ENCODE measurements at places on chromosomes 4 and X. TPM values are rescaled to one million over a fixed set of nuclear protein-coding genes. Genes with fewer than 3 reads are reported as not detected.

Gene DAPP1
- polyA plus RNA-seq: 1.8 TPM

Gene GRID2
- 0.21 TPM for polyA plus RNA-seq

Gene HSFX3
- polyA plus RNA-seq: not detected

Gene ETDB
- polyA plus RNA-seq: not detected

Gene DUSP9
- not detected for polyA plus RNA-seq

Gene SLC49A3
- polyA plus RNA-seq: 3.4 TPM

Gene MTMR8
- 0.67 TPM for polyA plus RNA-seq

Gene ALAS2
- 4.3 TPM for polyA plus RNA-seq

DNA sequence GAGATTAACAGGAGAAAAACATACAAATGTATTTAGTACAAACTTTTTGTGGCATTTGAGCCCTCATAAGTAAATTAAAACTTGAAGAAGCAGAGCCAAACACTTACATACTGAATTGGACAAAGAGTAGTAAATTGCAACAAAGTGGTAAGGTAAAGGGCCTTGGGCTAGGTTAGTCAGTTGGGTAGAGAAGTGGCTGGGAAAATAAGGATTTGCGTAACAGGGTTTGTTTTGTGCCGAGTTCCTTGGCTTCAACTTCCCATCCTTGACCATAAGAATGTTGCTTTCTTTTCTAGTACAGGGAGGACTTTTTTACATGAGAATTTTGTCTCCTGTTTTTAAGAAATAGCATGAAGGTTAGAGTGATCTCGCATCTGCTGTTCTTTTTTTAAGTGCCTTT lies 33.3 kb upstream of the DSPP start:
- no peak for DNase-seq

GRCh38 chr4:128347930-128348660 lies 60.5 kb upstream of the PGRMC2 start:
- DNase-seq: no peak

- DNase-seq: peak; percentile 47
These were observed 110.8 kb upstream of the PAQR3 start for GRCh38 chr4:79049840-79050540.

DNA sequence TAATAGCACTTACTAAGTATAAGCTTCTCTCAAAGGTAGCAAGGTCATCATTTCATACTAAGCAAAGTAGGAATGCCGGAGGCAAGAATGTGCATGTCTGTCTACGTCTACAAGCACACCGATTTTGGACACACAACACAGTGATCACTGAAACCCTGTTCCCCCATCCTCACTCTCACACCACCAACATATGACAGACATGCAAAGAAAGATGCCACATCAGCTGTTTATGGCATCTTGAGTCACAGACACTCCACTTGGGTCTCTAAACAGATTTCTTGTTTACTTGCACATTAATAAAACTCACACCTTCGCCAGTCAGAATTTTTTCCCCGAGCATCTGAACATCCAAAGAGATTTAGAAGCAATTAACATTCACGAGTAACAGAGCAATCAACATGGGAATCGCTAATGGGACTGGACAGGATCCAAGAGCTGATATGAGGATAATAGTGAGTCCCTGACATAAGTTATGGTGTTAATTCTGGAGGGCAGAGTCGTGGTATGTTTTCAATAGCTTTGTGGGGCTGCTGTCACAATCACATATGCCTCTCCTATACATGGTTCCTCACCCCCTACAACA lies 324.1 kb downstream of the DHX15 start:
- no peak for DNase-seq

GRCh38 chrX:53211391-53211978 lies 13.5 kb downstream of the KDM5C start:
- no peak for DNase-seq

GRCh38 chr4:10008609-10009005 lies 12.7 kb downstream of the SLC2A9 start:
- no peak for DNase-seq

GRCh38 chr4:15913631-15913970 lies 24.9 kb downstream of the FGFBP1 start:
- DNase-seq: peak; percentile 17

DNA sequence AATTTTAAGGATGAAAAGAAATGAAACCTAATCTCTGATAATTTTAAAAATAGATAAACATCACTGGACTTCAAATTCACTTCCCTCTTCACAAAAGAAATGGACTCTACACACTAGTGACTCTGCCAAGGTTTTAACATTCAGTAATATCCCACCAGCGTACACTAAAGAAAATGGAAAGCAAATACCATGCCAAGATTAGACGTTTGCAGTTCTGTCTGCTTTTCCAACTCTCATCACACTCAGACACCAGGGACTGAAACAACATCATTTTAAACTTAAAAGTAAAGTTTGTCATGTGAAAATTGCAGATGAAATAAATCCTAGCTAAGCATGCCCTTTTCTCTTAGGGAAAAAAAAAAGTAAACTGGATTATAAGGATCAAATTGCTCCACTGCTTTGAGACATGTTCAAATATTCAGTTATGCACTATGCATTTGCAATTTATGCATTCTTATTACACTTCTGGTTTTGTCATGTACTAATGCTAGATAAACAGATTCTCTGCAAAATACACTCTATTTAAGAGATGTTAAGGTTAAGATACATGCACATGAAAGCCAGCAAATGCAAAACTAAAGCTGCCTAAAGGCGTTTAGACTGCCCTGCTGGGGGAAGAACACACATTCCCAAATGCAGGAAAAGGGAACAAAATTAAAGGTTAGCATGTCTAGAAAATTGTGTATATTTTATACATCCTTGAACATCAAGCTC lies 534.4 kb upstream of the EPHA5 start:
- no peak for DNase-seq

DNA sequence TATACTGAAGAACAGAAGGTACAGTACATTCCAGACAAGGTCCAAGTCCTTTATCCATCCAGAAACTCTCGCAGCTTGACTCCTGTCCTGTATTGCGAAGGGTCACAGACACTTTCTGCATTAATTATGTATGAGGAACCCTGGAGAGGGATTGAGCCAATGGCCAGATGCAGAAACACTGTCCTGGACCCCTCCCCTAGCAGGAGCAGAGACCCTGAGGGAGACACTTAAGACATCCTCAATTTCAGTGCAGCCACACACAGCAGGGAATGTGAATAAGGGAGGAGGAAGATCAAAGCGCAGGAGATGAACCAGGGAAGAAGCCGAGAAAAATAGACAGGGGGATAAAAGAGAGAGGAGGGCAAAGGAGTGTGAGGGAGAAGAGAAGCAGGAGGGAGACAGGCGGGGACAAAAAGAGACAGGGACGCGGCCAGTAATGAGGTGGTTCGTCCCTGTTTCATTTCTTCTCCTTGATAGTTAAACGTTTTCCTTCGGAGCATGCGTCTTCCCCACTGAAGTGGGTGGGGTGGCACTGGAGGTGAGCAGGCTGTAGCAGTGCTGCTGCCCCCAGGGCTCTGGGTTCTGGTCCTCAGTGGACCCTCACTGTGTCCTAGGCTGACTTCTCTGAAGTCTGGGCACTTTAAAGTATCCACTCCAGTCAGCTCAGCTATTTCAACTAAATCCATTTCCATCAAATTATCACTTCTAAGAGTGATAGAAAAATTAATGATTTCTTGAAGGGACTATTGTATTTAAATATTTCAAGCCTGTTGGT lies 356.4 kb upstream of the NOCT start:
- no peak for DNase-seq

- DNase-seq: no peak
These were observed 2390.9 kb downstream of the PCDH7 start for GRCh38 chr4:33111117-33111516.

All from small intestine (tissue), 16 donors.